PC-3 (cell line): ENCODE measurements at places on chromosomes 4 and X.

DNA sequence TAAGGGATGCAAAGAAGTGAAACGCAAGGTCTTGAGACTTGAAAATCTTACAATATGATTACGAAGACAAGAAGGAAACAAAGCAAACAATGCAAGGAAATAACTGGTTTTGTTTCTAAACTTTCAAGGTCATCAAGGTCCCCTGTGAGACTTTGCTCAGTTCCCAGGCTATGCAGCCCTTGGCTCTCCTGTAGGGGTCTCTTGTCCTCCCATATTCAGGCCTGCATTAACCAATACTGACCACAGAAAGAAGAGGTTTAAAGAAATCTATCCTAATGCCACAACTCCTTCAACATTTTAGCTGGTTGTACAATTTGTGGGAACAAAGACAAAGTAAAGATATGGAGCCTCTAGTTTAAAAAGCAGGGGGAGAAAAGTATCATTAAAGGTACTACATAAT is 209.2 kb downstream of the LHFPL1 start:
- DNase-seq = no peak

DNA sequence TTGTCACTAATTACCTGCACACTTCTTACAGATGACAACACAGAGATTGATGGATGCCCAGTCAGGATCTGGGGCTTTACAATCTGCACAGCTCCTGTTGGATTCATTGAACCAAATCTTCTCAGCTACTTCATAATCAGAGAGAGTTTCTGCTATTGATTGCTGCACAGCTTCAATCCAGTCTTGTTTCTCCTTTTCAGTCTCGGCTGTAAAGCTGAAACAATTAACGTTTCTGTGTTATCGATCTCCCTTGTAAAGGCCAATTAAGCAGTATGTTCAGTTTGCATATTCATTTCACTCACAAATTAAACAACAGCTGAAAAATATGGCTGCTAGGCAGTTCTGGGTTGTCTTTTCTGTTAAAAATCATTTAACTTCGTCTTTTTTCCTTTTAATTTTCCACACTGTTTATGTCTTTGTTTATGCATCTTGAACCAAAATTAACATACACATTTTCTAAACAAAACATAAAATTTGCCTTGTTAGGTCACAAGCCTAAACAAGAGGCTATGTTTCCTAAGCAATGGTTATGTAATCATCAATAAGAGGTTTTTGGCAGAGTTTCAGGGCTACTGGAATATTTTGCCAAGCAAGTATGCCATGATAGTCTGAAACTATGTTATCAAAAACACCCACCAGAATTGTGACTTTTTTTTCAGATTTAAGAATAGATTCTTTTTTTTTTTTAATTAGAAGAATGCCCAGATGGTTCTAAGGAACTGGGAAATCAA is 79.2 kb downstream of the ARAP2 start:
- DNase-seq = no peak

DNA sequence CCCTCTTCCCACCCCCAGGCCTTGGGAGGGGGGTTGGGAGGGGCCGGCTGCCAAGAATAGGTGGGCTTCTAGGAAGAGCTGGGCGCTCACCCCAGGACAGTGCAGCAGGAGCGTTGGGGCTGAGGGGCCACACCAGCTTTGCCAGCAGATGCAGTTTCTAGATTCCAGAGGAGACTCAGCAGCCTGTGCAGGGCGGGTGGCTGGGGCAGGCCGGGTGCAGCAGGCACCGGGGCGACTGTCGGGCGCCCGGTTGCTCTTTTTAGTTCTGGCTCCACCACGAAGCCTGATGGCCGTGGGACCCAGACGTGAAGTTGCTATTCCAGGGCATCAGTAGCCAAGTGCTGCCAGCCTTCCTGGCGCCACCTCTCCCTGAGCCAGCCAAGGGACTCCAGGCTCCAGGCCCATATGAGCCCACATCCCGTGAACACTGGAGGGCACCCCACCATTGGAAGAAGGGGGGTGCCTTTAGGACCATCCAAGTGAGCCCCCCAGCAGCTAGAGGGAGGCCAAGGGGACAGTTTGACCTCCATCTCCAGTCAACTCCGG is 5.8 kb downstream of the SSR4 start:
- no peak for DNase-seq

GRCh38 chrX:148310426-148311165 is 189.8 kb upstream of the AFF2 start:
- DNase-seq = no peak

DNA sequence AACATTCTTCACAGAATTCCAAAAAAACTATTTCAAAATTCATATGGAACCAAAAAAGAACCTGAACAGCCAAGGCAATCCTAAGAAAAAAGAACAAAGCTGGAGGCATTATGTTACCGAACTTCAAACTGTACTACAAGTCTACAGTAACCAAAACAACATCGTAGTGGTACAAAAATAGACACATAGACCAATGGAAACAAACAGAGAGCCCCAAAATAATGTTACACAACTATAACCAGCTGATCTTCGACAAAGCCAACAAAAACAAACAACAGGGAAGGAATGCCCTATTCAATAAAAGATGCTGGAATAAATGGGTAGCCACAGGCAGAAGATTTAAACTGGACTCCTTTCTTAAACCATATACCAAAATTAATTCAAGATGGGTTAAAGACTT is 1189.6 kb downstream of the PCDH18 start:
- no peak for DNase-seq

- DNase-seq = no peak
Measured at GRCh38 chrX:39766085-39766726, 331.6 kb downstream of the BCOR start.
